ENCODE measurements at places on chromosomes 6 and 20.

DNA sequence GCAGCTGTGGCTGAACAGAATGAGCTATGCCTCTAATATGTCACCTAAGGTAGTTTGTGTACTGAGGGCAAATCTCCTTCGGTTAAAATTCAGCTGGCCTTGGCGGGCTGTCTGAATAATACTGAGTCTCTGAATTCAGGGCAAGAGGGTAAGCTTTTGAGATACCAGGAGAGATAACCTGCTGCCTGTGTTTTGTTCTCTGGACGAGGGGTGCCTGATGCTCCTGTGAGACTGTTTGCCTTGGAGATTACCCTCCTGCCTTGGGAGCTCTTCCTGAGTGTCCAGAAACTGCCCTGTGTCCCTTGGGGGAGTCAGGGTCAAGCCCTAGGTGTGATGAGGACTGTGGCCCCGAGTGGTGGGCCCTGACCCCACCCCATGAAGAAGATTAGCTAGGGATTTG, 282.9 kb downstream of the KIF16B start:
- DNase-seq = no peak

DNA sequence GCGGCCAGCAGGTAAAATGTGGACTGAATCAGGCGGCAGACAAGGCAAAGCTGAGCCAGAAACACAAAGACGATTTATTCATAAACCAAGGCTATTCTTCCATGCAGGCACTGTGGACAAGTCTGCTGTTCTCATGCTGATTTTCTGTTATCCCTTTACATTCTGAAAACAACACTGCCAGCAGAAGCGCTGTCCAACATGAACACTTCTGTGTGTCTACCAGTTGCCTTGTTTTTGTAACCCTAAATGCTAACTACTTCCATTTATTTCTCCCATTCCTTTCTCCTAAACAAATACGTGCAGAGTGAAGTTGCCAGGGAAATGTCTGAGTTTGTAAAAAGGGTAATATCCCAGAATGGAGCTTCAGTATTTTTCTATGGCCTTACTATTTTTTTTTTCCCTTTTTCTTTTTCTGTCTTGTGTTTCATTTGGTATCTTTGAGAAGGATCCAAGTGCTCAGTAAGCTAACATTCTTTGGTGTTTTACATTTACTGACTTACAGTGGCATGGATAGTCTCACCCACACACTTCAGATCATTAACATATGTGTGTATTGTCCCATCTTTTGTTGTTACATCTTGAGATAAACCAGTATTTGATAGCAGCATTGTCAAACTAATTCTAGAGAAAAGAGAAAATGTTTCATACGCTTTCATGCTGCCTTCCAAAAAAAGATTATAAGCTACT, 1308.9 kb upstream of the MAP3K7 start:
- DNase-seq = no peak

DNA sequence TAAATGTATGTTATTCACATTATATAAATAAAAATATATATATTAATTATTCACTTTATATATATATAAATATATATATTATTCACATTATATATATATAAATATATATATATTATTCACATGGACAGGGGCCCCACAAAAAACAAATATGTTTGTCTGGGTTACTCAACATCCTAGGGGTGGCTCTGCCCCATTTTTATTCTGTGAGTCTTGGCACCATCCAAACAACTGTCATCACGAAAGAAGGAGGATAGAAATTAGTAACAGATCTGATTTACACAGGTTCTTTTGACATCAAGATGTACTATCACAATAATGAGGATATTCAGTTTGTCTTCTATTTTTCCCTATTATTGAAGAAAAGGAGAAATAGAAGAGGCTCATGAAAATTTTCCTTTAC, 187.3 kb downstream of the GPX5 start:
- no peak for DNase-seq

- no peak for DNase-seq
These were observed 1.8 kb downstream of the RRAGD start for GRCh38 chr6:89410231-89410761.

- no peak for DNase-seq
These were observed 30.0 kb upstream of the BAG2 start for GRCh38 chr6:57142178-57142525.

All from iris pigment epithelial cell (primary cell).